Lower leg skin (tissue), 4 donors: ENCODE measurements at places on chromosomes 2 and 18. TPM values are rescaled to one million over a fixed set of nuclear protein-coding genes. Genes with fewer than 3 reads are reported as not detected.

DNA sequence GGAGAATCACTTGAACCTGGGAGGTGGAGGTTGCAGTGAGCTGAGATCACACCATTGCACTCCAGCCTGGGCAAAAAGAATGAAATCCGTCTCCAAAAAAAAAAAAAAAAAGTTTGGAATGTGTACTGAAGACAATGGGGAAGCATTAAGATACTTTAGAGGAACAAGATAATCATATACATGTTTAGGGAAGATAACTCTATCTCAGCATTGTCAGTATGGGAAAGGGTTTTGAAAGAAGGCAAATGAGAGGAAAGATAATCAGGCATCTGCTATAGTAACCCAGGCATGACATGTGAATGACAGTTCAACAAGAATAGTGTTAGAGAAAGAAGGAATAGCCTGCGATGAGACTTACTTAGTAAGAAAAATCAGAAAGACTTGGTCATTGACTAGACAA is 112.0 kb downstream of the ATAD2B start:
- DNase-seq, result no peak

DNA sequence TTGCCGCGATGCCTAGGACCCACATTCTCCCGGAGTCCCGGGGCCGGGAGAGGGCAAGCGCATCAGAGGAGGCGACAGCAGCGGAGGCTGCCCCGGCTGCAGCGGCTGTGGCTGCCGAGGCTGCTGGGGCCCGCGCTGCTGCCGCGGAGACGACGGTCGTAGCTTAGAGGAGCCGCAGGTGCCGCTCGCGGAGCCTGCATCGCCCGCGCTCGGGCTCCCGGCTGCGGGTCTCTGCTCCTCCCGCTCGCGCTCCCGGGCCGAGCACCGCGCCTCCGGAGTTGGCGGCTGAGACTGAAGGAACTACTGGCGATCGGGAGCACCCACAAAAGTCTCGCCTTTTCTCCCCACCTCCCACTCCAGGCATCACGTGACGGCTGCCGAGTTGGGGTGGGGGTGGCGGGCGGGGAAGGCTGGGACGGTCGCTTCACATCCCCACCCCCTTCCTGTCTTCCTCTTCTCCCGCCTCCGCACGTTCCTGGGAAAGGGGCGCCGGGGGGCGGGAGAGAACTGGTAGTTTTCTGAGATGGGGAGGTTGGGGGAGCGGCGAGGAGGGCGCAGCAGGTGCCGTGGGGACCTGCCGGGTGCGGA is at the start of gene LYPD1:
LYPD1 (minus strand) TSS at position 298 of the 588 bp plus-strand sequence; CDS start at position 25, 273 bp downstream.
- no peak for DNase-seq

GRCh38 chr2:113890253-113891235 is 655 bp downstream of the ACTR3 start:
- DNase-seq, result peak; percentile 93

DNA sequence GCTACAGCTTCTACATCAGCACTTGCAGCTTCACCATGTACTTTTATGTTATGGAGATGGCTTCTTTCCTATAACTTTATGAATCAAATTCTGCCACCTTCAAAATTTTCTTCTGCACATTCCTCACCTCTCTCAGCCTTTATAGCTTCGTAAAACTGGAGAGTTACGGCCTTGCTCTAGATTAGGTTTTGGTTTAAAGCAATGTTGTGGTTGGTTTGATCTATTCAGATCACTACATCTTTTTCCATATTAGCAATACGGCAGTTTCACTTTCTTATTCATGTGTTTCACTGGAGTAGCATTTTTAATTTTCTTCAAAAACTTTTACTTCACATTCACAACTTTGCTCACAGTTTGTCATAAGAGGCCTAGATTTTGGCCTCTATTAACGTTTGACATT is 242.9 kb upstream of the GYPC start:
- no peak for DNase-seq

DNA sequence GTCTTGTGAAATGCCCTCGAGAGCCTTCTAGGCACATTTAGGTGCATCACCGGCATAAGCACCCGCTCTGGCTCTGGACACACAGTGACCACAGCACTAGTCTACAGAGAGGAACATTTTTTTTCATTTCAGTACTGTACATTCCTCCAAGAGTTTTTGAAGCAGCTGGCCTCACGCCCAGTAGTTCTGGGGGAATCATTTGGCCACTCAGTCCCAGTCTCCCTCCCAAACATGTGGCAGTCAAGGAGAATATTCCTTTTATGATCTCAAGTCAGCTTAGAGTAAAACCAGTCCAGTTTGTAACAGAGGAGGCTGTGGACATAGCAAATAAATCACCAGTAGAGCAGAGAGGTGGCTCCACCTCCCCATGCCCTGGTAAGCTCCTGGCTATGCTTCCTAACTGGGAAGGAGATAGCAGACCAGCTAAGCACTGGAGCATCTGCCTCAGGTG is 48.1 kb downstream of the KCNE4 start:
- no peak for DNase-seq

DNA sequence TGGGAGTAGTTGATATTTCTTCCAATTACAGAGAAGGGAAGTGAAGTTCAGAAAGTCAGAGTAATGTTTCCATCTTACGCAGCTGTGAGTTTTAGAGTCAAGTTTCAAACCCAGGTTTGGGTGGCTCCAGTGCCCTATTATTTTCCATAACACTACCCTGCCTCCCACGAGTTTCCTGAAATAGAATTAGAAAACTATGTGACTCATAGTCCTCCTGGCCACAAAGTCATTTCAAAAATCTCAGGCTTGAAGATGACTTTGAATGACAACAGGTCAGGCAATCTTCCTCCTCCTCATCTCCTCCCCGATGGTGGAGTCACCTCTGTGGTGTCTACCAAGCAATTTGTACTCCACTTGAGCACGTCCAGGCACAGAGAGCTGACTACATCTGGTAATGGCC is 212.3 kb upstream of the TRIB2 start:
- DNase-seq, result no peak

The AMER3 gene
- not detected for total RNA-seq

DNA sequence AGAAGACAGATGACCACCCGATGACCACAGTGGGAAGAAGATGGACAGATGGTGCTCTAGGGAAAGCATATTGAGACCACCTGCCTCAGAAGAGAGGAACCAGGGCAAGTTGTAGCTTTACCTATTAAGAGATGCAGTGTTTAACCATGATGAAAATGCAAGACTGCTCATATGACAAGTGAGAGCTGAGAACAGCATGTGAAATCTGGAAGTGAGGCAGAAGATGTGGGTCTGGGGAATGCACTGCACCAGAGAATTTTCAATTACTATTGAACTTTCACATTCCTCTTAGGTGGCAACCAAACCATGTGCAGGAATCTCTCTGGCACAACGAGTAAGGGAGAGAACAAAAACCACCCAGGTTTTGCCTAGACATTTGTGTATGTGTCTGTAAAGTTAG is 184.8 kb upstream of the CRIM1 start:
- DNase-seq, result no peak

GRCh38 chr2:161199912-161200701 is 39.9 kb downstream of the TANK start:
- no peak for DNase-seq

- no peak for DNase-seq
These were observed 47.2 kb downstream of the PRKRA start for GRCh38 chr2:178403671-178404306.

The LHCGR gene
- total RNA-seq, result not detected

GRCh38 chr2:72024451-72025175 is 123.0 kb downstream of the CYP26B1 start:
- DNase-seq, result peak; percentile 13
